ENCODE measurements at places on chromosomes 16 and 17.

- peak; percentile 55 for DNase-seq
These were observed 9.2 kb downstream of the CHD3 start for GRCh38 chr17:7897773-7898172.

- peak; percentile 82 for DNase-seq
These were observed at the start of gene TMEM98 for GRCh38 chr17:32927724-32928585. Gene TMEM98, plus strand, starts transcription at chr17:32928153. Its CDS starts 3,376 bp downstream, at chr17:32931529.

GRCh38 chr17:42248351-42249179 is 27.6 kb downstream of the STAT5B start:
- DNase-seq: peak; percentile 77

DNA sequence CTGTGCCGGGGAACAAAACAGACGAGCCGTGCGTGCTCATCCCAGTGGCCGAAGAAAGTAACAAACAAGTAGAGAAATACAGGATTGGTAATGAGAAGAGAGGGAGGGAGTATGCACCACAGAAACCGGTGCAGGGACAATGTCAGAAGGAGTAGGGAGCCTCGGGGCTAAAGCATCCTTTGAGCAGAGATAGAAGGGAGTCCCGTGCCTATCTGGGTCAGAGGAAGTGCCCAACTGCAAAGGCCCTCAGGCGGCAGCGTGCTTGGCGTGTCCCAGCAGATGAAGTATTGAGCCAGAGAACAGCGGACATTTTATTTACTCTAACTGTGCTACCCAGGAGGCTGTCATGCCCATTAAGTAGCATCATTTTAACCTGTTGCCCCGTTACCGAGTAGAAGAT is 114.9 kb upstream of the CACNG5 start:
- no peak for DNase-seq

DNA sequence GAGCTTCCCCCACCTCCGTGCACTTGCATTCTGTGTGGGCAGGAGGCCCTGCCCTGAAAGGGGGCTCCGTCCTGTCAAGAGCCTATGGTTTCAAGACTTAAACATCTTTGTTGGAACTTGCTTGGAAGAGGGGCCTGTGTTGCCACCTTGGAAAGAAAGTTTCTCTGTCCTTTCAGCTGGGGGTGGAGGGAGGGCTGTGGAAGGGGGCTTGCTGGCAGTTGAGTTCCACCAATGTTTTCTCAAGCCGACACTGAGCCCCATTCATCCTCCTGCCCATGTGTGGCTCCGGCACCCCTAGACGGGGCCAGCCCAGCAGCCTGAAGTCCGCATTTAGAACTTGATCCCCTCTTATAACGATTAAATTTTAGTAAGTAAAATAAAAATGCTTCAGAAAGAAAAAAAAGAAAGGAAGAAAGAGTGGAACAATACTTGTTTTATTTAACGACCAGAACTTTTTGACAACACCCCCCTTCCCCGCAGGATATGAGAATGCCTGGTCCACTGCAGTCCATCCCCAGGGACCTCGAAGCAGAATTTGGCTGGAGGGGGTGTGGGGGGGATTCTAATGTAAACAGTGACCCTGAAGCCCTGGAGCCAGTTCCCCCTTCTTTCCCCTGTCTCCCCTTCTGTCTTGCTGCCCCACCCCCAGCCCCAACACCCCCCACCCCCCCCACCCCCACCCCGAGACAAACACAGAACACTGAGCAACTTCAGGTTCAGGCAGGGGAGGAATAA is 26.9 kb upstream of the CLEC18A start:
- DNase-seq: no peak

DNA sequence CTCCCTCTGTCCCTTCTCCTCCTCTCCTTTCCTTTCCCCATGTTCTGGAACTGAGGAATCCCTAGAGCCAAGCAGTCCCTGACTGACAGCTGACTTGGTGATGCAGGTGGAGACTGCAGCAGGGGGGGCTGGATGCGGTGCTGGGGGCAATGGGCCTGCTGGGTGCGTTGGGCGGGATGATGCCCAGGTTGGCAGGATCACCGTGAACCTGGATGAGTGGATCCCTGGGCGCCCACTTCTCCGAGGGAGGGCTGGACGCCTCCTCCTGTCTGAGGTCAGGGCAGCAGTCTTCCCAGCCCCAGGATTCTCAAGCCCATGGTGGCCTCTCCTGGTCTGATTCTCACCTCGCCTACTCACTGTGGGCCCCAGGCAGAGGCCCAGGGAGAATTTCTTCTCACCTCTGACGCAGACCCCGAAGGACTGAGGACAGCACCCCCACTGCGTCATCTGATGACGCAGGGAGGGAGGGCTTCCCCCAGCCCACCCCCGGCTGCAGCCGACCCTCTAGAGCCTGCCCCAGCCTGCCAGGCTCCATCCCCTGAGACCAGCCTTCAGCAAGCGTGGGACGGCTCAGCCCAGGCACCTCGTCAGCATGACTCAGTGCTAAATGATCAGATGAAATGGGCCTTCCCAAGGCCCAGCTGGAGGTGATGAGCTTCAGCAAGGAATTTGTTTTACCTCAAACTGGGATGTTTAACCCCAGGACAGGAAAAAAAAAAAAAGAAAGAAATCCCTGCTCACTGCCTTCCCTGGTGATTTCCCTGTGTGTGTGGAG is 188.0 kb upstream of the TNRC6C start:
- DNase-seq: no peak

- DNase-seq: no peak
These were observed 50.3 kb downstream of the METRNL start for GRCh38 chr17:83129676-83130075.

- no peak for DNase-seq
These were observed 17.9 kb upstream of the TANGO6 start for GRCh38 chr16:68825427-68825826.

GRCh38 chr17:17691468-17692263 is 10.4 kb downstream of the RAI1 start:
- DNase-seq: no peak

- no peak for DNase-seq
These were observed 38.8 kb upstream of the HS3ST3A1 start for GRCh38 chr17:13640551-13640950.

DNA sequence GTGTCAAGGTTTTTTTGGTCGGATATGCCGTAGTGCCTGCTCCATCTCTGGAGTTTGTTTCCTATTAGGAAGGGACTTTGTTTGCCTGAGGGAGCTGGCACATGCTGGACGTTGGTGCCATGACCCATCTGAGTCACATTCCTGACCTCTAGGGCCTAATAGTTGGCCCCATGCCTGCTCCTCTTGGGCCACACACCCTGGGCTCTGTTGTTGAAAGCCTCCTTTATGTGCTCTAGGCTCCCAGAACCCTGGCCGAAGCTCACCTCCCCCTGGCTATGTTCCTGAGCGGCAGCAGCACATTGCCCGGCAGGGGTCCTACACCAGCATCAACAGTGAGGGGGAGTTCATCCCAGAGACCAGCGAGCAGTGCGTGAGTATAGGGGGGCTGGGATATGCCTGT is 18.4 kb downstream of the LIMD2 start:
- DNase-seq: no peak

DNA sequence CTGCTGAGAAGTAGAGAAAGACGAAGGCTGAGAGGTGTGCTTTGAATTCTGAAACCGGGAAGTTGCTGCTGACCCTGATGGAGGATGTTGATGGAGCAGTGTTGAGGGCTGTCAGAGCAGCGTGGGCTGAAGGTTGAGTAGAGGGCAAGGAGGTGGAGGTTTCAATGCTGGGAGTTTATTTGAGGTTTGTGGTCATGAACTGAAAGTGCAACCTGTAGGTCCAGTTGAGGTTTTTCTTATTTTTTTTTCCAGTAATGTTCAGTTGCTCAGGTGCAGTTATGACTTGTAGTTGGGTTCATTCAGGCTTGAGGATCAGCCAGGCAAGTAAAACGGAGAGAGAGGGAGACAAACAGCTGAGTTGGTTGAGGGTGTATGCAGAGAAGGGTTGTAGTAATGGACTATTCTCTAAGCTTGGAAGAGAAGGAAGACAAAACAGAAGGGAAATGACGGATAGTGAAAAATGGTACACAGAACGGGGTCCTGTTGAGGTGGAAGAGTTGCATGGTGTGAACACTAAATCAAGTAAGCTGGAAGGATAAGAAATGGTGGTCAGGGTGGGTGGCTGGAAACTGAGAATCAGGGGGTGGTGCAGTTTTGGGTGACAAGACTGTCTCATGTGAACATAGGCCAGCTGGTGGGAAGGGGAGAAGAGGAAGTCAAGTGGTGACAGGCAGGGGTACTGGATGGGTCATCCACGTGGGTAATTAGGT is 8.7 kb upstream of the UBE2G1 start:
- no peak for DNase-seq

DNA sequence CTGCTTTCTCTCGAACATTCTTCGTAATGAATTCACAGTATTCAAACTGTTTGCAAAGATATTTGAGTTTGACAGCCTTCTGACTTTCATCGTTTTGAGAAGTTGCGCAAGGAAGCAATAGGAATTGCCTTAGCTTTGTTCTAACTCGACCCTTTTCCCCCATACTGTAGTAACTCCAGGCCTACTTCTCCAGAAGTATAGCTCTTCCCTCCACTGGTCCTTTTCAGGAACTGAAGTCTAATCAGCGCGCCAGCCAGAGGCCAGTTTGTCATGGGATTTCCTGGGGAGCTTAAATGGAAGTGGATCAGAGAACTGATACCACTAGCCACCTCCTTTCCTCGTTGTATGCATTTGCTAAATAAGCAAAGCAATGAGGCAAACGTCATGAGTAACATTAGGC is 27.9 kb downstream of the CDR2 start:
- no peak for DNase-seq

DNA sequence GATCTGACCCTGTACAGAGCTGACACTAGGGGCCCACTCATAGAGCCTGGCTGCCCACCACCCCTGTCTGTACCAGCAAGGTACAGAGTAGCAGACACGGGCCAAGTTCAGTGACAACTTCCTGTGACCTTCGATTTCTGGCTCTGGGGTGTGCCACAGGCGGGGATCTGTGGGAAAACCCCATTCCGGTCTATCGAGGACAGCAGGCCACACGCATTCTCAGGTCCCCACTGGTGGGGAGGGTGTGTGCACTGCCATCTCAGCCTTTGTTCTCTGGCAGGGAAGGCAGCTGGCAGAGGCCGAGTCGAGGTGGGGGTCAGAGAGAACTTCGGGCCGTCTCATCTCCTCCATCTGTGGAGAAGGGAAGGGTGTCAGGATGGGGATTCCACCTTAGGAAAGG is 10.0 kb downstream of the NLE1 start:
- no peak for DNase-seq

DNA sequence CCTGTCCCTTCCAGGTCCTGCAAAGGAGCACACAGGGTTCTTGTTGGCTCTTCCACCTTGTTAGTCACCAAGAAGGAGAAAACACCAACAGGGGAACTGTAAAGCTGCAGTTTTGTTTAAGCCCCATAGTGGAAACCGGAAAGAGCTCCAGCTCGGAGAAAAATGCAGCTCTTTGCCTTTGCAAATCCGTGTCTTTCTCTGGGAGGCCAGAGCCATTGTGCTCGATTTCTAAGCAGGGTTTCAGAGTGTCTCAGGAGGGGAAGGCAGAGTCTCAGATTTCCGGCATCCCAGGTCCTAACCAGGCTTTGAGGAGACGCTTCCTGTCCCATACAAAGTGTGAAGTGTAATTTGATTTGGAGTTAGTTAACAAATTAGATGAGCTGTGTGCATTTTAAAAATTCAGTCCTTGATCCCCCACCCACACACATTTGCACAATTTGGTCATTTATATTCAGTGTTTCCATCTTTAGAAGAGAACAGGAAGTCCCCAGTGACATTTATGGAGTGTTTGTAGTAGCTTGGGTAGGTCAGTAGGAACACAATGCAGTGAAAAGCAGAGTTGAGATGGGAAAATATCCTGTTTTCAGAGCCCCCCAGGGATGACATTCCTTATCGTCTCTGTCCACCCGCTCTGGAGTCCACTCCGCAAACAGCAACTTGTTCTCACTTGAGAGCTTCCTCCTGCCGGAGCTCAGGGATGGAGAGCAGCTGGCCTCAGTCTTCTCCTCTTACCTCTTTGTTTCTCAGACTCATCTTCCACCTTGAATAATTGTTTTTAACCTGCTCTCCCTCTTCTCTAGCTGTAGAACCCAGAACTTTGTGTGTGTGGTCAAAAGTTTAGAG is 331.9 kb downstream of the SEC14L1 start:
- no peak for DNase-seq

GRCh38 chr16:65658349-65658748 is 536.5 kb upstream of the CDH11 start:
- DNase-seq: peak; percentile 39

DNA sequence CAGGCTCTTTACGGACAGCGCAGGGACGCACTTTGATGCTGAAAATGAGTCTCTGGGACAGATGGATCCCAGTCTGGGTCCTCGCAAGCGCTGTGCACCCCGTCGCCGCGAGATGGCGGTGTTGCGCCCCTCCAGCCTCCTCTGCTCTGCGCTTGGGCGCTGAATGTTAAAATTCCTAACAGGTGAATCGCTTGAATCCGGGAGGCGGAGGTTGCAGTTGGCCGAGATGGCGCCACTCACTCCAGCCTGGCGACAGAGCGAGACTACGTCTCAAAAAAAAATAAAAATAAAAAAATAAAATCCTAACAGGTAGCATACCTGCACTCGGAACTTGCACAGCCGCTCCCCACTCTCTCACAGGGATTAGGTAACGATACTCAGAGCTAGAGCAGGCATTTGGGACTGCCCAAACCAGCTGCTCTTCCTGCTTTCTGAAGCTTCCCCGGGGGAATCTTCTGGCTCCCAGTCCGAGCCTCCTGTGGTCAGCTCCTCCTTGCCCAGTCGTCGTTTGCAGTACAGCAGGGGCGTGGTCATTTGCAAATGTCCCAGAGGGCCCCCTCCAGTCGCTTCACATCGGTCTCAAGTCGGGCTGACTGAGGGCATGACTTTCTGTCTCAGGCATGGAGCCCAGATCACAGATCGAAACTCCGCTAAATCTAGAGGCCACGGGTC is 26.2 kb upstream of the OSGIN1 start:
- DNase-seq: peak; percentile 89

GRCh38 chr17:19713462-19713861 is 2.9 kb downstream of the SLC47A2 start:
- DNase-seq: no peak

DNA sequence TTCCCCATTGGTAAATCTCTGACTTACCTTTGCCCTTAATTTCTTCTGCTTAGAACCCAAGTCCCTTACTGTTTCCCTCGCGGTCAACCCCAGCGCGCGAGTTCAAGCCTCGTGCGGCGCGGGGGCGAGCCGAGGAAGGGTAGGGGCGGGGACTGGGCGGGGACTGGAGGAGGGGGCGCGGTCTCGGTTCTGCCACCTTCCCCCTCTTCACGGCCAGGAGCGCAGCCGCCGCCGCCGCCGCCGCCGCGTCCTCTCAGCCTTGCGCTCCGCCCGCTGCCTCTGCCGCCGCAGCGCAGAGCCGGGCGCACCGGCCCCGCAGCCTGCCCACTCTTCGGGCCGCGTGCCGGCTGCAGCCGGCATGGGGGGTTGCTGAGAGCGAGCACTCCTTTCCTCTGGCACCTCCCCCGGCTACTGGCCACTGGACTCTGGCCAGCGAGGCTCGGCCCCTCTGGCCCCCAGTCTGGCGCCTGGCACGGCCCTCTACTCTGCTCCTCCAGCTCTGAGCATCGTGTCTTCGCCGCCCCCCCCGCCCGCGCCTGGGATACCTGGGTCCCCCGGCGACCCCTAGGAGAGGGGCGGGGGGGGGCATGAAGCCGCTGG is at the start of gene RAPGEFL1:
Gene RAPGEFL1, plus strand, starts transcription at position 196 of the 600 bp plus-strand sequence. Its CDS starts 392 bp downstream, at position 588.
- peak; percentile 92 for DNase-seq

GRCh38 chr17:73365906-73366623 is 54.3 kb upstream of the CDC42EP4 start:
- no peak for DNase-seq
